ENCODE measurements at places on chromosomes 11 and 22. TPM values are rescaled to one million over a fixed set of nuclear protein-coding genes. Genes with fewer than 3 reads are reported as not detected.
A peak's percentile ranks its signal among the peaks of the same experiment; 100 is the strongest.

GRCh38 chr22:40189997-40190396 lies 12.3 kb downstream of the TNRC6B start:
- DNase-seq = no peak

DNA sequence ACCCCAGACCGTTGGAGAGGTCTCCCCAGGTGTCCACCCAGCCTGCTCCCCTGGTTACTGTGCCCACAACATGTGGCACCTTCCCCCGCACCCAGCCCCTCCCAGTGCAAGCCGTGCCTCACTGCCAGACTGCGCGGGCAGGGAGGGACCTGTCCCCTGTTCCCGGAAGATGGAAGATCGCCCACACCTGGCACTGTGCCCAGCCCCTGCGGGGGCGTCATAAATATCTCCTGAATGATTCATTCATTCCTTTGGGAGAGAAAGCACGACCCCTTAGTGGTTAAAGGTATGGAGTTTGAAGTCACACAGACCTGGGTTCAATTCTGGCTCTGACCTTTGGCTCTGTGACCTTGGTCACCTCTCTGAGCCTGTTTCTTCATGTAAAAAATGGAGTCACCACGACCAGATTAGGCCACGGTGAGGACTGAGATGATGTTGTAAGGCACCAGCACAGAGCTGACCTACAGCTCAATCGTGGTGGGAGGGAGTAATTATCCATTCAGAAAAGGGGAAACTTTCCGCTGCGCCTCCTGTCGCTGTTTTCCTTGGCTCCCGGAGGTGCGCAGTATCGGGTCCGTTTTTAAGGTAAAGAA lies 497 bp upstream of the SYT12 start:
- DNase-seq = no peak

GRCh38 chr11:1073261-1073724 lies 1.4 kb upstream of the MUC2 start:
- DNase-seq = no peak

DNA sequence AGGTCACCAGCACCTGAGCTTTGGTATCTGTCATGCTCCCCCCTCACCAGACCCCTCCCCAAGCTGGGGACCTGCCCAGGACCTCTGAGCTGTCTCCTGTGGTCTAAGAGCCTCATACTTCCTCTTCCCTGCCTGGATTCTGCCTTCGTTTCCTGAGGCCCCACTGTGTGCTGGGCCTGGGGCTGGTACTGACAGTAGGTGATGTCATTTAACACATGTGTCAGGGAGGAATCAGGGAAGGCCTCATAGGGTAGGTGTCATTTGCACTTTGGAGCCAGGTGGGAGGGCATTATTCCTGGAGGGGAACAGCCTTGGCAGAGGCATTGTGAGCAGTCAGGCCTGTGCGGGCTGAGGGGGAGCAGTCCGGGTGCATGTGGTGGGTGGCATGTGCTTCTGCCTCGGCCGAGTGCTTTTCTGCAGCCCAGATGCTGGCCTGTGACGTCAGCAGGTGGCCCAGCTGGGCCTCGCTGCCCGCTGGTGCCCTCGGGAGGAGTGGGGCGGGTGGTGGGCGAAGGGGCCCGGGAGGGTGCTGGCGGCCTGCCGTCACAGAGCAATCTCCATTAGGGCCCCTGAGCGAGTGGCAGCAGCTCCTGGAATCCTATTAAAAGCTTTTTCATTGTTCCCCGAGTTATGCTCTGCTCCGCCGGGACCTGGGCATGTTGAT lies 9.1 kb downstream of the FLRT1 start:
- no peak for DNase-seq

DNA sequence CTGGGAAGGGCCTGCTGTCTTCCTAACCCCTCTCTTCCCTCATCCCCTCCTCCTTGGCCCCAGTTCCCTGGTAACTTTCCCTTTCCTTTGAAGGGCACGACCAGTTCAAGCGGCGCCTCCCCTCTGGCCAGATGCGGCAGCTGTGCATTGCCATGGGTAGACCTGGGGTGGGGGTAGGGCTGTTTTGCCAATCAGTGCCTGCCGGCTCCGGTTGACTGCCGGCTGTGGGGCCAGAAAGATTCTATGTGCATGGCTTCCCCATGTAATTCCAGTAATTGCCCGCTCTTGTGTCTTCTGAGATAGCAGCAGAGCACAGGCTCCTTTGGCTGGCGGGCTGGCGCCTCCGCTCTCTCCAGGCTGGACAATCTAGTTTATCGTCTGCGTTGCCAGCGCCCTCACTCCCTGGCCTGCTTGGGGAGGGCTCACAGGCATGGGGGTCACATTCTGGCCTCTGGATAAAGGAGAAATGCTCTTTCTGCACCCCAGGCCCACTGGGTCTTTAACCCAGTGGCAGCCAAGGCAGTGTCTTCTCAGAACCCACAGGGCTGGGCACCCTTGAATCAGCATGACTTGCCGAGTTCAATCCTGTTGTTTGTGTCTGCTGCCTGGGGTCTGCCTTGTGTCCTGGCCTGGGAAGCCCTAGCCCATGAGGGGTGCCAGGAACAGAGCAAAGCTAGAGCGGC lies 9.4 kb downstream of the SIDT2 start:
- no peak for DNase-seq

- DNase-seq = no peak
Observed at GRCh38 chr11:38517991-38518390, 1920.0 kb upstream of the RAG2 start.

DNA sequence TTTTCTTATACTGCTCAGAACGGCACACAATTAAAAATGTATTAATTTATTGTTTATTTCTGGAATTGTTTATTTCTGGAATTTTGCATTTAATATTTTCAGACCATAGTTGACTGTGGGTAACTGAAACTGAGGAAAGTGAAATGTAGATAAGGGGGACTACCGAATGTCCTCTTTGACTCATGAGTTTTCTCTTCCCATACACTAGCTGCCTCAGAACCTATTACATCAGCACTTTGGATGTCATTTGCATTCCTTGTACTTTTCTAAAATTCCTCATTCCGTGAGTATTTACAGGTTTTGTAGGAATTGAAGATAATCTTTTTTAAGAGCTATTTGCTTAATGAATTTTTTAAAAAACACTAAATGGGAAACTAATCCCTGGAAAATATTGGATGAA lies 29.8 kb downstream of the ZC3H12C start:
- DNase-seq = no peak

GRCh38 chr11:74092425-74092824 lies 78.4 kb downstream of the C2CD3 start:
- no peak for DNase-seq

DNA sequence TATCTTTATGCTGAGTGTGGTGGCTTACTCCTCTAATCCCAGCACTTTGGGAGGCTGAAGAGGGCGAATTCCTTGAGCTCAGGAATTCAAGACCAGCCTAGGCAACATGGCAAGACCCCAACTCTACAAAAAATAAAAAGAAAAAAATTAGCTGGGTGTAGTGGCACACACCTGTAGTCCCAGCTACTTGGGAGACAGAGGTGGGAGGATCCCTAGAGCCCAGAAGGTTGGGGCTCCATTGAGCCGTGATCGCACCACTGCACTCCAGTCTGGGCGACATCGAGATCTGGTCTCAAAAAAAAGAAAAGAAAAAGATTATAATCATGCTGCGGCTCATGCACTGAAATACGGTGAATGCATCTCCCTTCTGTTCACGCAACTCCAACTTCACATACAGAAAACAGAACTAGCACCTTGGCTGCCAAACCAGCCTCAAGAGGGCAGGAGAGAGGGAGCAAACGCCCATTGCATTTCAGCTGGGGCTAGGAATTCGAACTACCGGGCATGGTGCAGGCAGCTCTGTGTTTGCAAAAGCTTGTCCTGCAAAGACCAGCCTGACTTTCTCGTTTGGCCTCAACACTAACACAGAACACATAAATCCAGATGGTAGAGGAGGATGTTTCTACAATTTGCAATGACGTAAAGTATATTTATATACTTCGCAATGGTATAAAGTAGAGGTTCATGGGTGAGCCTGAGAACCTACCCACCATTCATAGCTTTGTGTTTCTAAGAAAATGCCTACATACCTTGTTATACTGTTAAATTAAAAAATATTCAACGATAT lies 6.3 kb upstream of the SYNGR1 start:
- no peak for DNase-seq

DNA sequence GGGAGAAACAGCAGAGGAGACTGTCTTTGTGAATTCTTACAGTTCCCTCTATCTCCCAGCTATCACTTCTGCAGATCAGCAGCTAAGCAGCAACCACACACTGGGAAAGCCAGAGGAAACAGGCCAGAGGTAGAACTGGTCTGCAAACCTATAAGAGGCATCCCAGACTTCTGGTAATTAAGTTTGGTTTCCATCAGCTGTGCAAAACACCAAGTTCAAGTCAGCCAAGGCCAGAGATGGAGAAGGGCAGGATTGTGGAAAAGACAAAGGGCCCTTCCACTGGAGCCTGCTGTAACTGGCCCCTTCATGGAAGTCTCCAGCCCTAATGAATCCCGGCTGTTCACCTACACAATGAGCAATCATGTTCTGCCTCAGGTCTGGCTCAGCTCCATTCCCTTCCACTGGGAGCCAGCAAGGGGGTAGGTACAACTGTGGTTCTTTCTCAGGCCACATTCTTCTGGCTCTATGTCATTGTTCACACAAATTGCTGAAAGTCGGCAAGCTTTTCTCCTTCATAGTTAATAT lies 4.6 kb upstream of the PAMR1 start:
- DNase-seq = no peak

- DNase-seq = no peak
Observed at GRCh38 chr11:111225881-111226280, 19.6 kb upstream of the POU2AF2 start.

GRCh38 chr11:4187055-4187988 lies 92.7 kb downstream of the RRM1 start:
- peak; percentile 94 for DNase-seq

DNA sequence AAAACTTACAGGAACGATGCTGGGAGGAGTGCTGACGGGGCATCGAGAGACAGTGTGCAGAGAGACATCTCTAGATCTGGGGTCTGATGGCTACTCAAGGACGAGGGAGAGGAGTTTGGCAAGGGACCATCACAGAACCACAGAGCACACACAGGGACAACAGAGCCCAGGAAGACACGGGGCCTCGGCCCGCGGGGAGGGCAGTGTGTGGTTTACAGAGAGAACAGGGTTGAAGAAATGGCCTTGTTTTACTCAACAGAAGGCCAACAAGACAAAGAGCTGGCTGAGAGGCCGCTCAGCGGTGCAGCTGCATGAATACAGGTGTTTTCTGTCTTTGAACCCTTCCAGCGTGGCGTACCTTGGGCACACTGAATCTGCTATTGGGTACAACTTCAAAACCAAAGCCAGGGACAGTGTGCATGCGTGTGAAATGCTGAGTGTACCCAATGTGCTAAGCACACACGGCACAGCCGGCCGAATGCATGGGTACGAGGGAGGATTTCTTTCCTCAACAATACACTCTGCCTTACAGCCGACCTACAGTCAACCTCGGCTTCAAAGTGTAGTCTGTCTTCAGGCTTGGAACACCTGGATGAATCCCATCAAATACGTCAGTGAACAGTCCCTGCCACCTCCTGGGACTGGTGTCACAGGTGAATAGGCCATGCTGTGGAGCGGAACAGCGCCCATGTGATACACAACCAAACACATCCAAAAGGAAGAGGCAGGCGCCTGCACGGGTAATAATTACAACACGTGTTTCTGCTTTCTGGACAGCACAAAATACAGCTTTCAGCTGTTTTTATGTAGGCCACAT lies 20.7 kb upstream of the BID start:
- DNase-seq = no peak

DNA sequence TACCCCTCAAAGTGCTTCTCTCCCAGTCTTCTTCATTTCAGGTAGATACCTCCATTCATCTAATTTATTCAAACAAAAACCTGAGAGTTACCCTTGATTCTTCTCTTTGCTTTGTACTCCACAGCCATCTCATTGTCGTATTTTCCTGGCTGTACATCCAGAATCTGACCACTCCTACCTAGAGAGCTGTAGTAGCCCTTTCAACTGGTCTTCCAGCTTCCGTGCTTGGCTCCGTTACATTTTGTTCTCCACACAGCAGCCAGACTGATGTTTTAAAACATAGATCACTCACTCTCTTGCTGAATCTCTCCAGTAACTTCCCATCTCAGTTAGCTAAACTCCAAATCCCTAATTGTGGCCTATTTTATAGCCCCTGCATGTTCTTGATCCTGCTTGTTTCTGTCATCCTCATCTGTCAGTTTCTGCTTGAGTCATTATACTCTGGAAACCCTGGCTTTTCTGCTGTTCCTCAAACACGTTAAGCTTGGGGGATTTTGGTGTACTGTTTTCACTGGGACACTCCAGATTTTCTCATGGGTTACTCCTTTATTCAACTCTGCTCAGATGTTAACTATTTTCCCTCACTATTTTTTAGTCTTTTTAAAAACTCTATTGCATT lies 7.4 kb downstream of the SPCS2 start:
- no peak for DNase-seq

DNA sequence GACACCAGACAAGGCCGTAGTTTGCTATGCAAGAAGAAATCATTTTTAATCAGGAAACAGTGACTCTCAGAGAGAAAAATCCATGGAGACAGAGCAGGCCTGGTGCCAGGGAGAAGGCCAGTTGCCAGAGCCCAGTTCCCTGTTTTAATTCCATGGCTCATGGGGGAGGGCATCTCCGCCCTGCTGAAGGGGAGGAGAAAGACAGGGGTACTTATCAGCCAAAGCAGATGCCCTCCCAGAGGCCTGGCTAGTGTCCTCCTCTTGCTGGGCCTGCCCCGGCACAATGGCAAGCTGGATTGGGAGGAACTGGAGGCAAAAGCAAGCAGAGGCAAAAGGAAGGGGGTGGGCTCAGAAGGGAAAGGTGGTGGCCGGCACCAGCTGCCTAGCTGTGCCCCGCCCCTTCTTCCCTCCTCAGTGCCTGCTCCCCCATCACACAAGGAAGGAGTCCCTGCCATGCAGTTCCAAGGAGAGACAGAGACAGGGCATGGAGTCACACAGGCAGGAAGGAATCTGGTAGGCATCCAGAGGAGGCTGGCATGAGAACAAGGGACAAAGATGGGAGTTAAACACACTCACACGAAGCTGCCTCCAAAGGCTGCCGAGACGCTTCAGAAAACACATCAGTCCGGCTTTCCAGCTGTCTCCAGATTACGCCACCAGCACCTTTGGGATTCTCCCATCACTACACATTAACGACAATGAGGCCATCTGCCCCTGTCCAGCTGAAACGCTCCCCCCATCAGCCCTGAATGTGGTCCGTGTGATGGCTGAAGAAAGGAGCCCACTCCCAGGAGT lies 591.8 kb downstream of the BUD13 start:
- no peak for DNase-seq

DNA sequence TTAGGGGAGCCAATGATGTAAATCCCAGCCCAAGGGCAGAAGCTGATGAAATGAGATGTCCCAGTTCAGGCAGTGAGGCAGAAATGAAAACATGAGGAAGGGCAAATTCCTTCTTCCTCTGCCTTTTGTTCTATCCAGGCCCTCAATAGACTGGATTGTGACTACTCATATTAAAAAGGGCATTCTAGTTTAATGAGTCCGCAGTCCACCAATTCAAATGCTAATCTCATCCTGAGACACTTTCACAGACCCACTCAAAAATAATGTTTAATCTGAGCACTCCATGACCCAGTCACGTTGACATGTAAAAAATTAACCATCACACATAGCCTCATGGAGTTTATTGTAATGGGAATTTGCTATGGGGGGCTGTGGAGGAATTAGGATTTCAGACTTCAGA lies 717.9 kb downstream of the OPCML start:
- no peak for DNase-seq

GRCh38 chr11:67996051-67996450 lies 7.8 kb downstream of the UNC93B1 start:
- DNase-seq = no peak

GRCh38 chr11:61439615-61440014 lies 9.7 kb downstream of the SDHAF2 start:
- DNase-seq = no peak

Gene KLHL35
- not detected for total RNA-seq

Gene MUC6
- not detected for total RNA-seq

Gene SYCE3
- total RNA-seq = not detected

Gene PAMR1
- total RNA-seq = 46.7 TPM

Gene OR6X1
- total RNA-seq = not detected

Gene OTOG
- total RNA-seq = not detected

Gene TAGLN
- total RNA-seq = 1,935 TPM

Gene P2RX6
- 1.7 TPM for total RNA-seq

Data from vagina (tissue), 2 donors.